WTC11 (cell line): ENCODE measurements at places on chromosomes 2 and 18.

GRCh38 chr2:217858519-217859491, 144.0 kb downstream of the TNS1 start:
- no peak overlapping the region for H3K4me3 ChIP-seq
- no peak for DNase-seq
- H3K36me3 ChIP-seq: no peaks in the 10 kb centered on the region
- H3K27me3 ChIP-seq: no peaks in the 10 kb centered on the region
- peaks cover 33% of the 10 kb centered on the region for H3K4me1 ChIP-seq

DNA sequence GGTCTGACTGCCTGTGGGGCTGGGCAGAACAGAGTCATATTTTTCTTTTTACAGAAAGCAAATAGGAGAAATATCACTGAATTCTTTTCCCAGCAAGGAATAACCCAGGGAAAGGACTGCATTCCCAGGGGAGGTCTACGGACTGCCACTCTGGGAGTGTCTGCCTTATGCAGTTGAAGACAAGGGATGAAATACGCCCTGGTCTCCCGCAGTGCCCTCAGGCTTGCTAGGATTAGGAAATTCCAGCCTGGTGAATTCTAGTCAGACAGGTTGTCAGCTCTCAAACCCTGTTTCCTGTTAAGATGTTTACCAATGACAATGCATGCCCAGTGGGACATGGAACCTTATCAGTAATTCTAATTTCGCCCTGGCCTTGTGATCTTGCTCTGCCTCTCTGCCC, 30.3 kb upstream of the PDK1 start:
- H3K27me3 ChIP-seq: peaks cover 8% of the 10 kb centered on the region
- H3K36me3 ChIP-seq: peaks cover 86% of the 10 kb centered on the region
- no peak overlapping the region for H3K27ac ChIP-seq
- H3K4me1 ChIP-seq: no peaks in the 10 kb centered on the region; the same call in 1 of the 2 replicates

- no peaks in the 10 kb centered on the region for H3K4me1 ChIP-seq
- H3K36me3 ChIP-seq: no peaks in the 10 kb centered on the region
- H3K27me3 ChIP-seq: no peaks in the 10 kb centered on the region
- no peak for DNase-seq
- H3K27ac ChIP-seq: no peak overlapping the region
Observed at GRCh38 chr2:201558232-201558631, 85.1 kb downstream of the TMEM237 start.

DNA sequence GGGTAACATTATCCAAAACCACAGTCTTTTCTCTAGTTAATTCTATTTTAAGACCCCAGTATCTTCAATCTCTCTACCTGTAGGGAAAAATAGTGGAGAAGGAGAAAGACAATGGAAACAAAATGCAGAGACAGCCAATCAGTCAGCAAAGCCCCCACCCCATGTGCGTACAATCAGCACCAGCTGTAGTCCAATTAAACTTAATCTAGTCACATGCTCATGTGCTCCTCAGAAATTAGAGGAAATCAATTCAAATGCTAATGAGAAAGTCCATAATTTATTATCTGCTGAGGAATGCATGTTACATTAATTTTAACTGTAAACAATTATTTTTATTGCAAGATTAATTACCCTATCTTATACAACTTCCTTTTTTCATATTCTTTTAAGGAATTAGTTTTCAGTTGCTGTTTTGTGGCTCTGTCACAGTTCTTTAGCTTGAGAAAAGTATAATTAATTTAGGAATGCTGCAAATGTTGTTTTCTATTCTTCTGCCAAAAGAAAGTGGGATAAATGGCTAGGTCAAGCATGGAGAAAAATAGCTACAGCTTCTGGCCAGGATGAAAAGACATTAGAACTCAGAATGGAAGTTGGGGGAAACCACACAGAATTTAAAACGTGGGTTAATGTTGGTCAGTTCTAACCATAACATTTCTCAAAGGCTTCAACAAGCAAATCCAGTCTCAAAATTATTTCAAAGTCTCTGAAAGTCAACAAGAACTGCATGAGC, 232.4 kb upstream of the HNRNPA3 start:
- no peaks in the 10 kb centered on the region for H3K36me3 ChIP-seq
- H3K27ac ChIP-seq: no peak overlapping the region
- DNase-seq: no peak
- H3K4me1 ChIP-seq: no peaks in the 10 kb centered on the region
- no peak overlapping the region for H3K4me3 ChIP-seq

DNA sequence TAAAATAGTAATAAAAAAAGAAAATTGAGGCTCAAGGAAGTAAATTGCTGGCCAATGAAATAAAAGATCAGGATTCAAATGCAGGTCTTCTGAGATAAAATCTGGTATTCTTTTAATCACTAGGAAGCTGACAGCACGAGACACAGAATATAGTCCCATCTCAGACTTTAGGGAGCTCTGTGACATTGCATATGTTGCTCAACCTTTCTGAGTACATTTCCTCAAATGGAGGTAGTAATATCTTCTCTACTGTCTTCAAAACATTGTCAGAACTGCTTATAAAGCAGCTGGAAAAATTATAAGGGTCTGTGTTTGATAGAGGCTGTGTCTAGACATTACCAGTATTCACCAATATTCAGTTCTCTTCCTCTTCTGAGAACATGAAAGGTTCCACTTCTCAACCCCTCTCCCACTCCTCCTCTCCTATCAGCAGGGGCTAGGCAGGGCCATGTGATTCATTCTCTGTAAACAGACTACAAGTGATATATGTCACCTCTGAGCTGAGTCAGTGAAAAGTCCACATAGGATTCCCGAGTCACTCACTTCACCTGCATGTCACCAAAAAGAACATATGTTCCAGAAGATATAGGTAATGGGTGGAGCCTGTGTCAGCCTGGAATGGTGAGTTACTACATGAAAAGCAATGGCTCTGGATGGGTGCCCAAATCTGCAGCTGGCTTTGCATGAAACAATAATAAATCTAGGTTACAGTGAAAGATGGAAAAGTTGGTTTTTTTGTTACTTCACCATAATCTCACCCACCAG, 7.1 kb downstream of the KCNE4 start:
- no peaks in the 10 kb centered on the region for H3K27me3 ChIP-seq
- no peaks in the 10 kb centered on the region for H3K36me3 ChIP-seq
- DNase-seq: no peak
- H3K4me1 ChIP-seq: peaks cover 11% of the 10 kb centered on the region
- no peak overlapping the region for H3K4me3 ChIP-seq

GRCh38 chr18:57784034-57784800, 18.9 kb downstream of the ATP8B1 start:
- peaks cover 27% of the 10 kb centered on the region for H3K4me1 ChIP-seq
- no peaks in the 10 kb centered on the region for H3K27me3 ChIP-seq
- H3K36me3 ChIP-seq: peaks cover under 1% of the 10 kb centered on the region; the same call in 1 of the 2 replicates
- DNase-seq: no peak
- H3K4me3 ChIP-seq: no peak overlapping the region

- H3K27me3 ChIP-seq: no peaks in the 10 kb centered on the region
- no peak for DNase-seq
- H3K4me3 ChIP-seq: no peak overlapping the region
- peaks cover 15% of the 10 kb centered on the region for H3K4me1 ChIP-seq
- H3K36me3 ChIP-seq: peaks cover 18% of the 10 kb centered on the region; the same call in 1 of the 2 replicates
Observed at GRCh38 chr18:61173554-61173953, 159.7 kb upstream of the CDH20 start.

GRCh38 chr2:163794635-163795034, 58.8 kb upstream of the FIGN start:
- no peak for DNase-seq
- peaks cover 6% of the 10 kb centered on the region; the same call in 1 of the 2 replicates for H3K4me1 ChIP-seq
- no peak overlapping the region for H3K4me3 ChIP-seq
- H3K36me3 ChIP-seq: no peaks in the 10 kb centered on the region
- no peak overlapping the region for H3K27ac ChIP-seq

GRCh38 chr2:65622951-65623535, 190.6 kb upstream of the SPRED2 start:
- no peaks in the 10 kb centered on the region; the same call in 1 of the 2 replicates for H3K36me3 ChIP-seq
- H3K4me3 ChIP-seq: no peak overlapping the region
- H3K27me3 ChIP-seq: no peaks in the 10 kb centered on the region
- no peaks in the 10 kb centered on the region for H3K4me1 ChIP-seq

GRCh38 chr2:197571627-197572271, 55.9 kb downstream of the MOB4 start:
- H3K36me3 ChIP-seq: peaks cover 49% of the 10 kb centered on the region
- DNase-seq: no peak
- peak overlapping the region; percentile 58; the same call in 1 of the 2 replicates for H3K27ac ChIP-seq
- peaks cover 7% of the 10 kb centered on the region for H3K27me3 ChIP-seq
- H3K4me1 ChIP-seq: peaks cover 7% of the 10 kb centered on the region
- no peak overlapping the region for H3K4me3 ChIP-seq

- H3K4me1 ChIP-seq: peaks cover 9% of the 10 kb centered on the region
- H3K27ac ChIP-seq: no peak overlapping the region
- H3K36me3 ChIP-seq: no peaks in the 10 kb centered on the region
- no peak for DNase-seq
Observed at GRCh38 chr18:67475673-67476072, 40.8 kb downstream of the DSEL start.

GRCh38 chr2:187213798-187214197, 234.3 kb downstream of the CALCRL start:
- H3K36me3 ChIP-seq: peaks cover 35% of the 10 kb centered on the region
- no peak for DNase-seq
- no peak overlapping the region for H3K27ac ChIP-seq
- H3K4me3 ChIP-seq: no peak overlapping the region

- no peaks in the 10 kb centered on the region for H3K27me3 ChIP-seq
- no peak overlapping the region for H3K27ac ChIP-seq
- no peaks in the 10 kb centered on the region for H3K36me3 ChIP-seq
Observed at GRCh38 chr2:23137166-23137565, 247.8 kb upstream of the KLHL29 start.

DNA sequence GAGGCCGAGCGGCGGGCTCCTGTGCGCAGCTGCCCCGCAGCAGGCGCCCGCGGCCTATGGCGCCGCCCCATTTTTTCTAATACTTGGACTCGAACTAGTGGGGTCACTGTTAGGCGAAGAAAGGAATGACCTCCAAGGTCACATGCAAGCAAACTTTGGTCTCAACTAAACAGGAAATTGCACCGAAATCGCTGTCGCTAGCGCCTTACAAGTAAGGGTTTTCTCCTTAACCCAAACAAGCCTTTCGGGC, 339 bp downstream of the ACAA2 start:
- H3K36me3 ChIP-seq: peaks cover 27% of the 10 kb centered on the region
- no peak overlapping the region for H3K27ac ChIP-seq
- peaks cover 23% of the 10 kb centered on the region for H3K4me1 ChIP-seq
- peak; percentile 30 for DNase-seq

- no peaks in the 10 kb centered on the region for H3K36me3 ChIP-seq
- no peak overlapping the region for H3K4me3 ChIP-seq
- no peak for DNase-seq
- no peak overlapping the region for H3K27ac ChIP-seq
Observed at GRCh38 chr2:240931319-240931949, 25.3 kb downstream of the CROCC2 start.

GRCh38 chr2:234881413-234882241, 70.2 kb upstream of the SH3BP4 start:
- peak overlapping the region; percentile 27; the same call in 1 of the 2 replicates for H3K27ac ChIP-seq
- DNase-seq: peak; percentile 89
- peaks cover 38% of the 10 kb centered on the region for H3K4me1 ChIP-seq
- peaks cover 13% of the 10 kb centered on the region for H3K36me3 ChIP-seq
- H3K4me3 ChIP-seq: no peak overlapping the region

DNA sequence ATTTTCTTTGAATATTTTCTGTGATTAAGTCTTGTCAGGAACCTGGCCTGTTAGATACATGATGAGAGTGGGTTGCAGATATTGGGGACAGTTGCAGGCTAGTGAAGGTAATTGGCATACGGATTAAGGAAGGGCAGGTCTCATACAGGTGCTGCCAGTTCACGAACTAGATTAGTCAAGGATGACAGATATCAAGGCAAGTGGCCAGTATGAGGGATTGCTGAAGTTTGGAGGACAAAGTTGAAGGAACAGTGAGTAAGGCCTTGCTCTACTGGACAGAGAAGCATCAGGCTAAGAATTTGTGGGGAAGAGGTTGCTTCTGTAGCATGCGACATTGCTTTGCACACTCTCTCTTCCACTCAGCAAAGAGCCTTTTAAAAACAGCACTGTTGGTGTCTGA, 12.8 kb upstream of the NCOA1 start:
- no peaks in the 10 kb centered on the region; the same call in 1 of the 2 replicates for H3K27me3 ChIP-seq
- H3K27ac ChIP-seq: no peak overlapping the region
- no peak for DNase-seq
- peaks cover 2% of the 10 kb centered on the region; the same call in 1 of the 2 replicates for H3K4me1 ChIP-seq

DNA sequence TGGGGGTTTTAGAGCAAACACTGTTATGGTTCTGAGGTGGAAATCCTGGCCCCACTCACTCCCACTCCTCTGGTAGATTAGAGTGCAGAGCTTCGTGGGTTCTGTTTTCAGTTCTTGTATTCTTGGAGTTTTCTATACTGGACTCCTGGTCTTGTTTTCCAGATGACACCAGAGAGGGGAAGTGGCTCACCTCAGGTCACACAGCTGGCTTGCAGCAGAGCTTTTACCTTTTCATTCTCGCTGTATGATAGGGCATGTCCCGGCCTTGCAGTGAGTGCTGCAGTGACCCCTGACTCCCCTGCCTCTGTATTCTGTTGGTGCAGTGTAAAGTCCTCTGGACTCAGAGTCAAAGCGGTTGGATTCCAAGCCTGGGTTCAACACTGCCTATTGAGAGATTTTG, 148.9 kb upstream of the MEX3C start:
- DNase-seq: no peak
- no peaks in the 10 kb centered on the region; the same call in 1 of the 2 replicates for H3K27me3 ChIP-seq
- no peaks in the 10 kb centered on the region for H3K36me3 ChIP-seq

DNA sequence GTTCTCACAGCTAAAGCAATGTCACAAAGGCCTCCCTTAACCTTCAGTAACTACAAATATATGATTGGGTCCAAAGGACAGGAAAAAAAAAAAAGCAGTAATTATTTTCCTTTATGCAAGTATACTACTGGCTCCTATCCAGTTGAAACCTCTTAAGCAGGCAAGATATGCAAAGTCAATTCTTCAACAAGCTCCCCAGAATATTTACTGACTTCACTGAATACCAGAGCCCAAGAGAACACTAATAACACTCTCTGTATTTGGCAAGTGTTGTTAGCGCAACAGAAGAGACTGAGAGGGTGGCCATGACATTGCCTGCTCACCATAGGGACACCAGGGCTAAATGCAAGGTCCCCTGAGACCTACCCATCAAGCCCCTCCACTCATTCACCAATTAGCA, 74.5 kb downstream of the AP1S3 start:
- H3K27me3 ChIP-seq: no peaks in the 10 kb centered on the region; the same call in 1 of the 2 replicates
- H3K4me1 ChIP-seq: no peaks in the 10 kb centered on the region
- H3K4me3 ChIP-seq: no peak overlapping the region
- H3K36me3 ChIP-seq: peaks cover 11% of the 10 kb centered on the region
- DNase-seq: no peak
- no peak overlapping the region; the same call in 1 of the 2 replicates for H3K27ac ChIP-seq

DNA sequence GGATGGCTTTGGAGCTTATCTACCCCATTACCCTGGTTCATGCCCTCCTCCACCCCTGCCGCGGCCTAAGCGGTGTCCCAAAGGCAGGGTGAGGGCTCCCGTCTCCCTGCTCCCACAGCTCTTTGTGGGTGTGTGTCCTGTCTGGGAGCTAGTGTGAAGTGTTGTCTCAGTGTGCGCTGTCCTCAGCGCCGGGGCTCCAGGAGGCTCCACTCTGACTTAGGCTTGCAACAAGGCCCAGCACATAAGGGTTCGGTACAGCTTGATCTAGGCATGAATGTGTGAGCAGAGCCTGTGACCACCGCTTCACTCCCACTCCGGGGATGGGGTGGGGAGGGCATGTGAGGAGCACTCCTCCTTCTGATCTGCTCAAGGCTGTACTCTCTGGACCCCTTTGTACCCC, 1.2 kb downstream of the MC2R start:
- H3K4me3 ChIP-seq: no peak overlapping the region
- H3K27ac ChIP-seq: no peak overlapping the region
- no peak for DNase-seq
- no peaks in the 10 kb centered on the region for H3K27me3 ChIP-seq
- no peaks in the 10 kb centered on the region for H3K4me1 ChIP-seq
- H3K36me3 ChIP-seq: no peaks in the 10 kb centered on the region

GRCh38 chr2:164839914-164840457, 1.6 kb downstream of the COBLL1 start:
- H3K4me1 ChIP-seq: peaks cover 20% of the 10 kb centered on the region
- H3K4me3 ChIP-seq: peak overlapping the region; percentile 84
- no peaks in the 10 kb centered on the region for H3K36me3 ChIP-seq
- peaks cover 13% of the 10 kb centered on the region for H3K27me3 ChIP-seq
